ENCODE measurements at places on chromosomes 11 and 22.

DNA sequence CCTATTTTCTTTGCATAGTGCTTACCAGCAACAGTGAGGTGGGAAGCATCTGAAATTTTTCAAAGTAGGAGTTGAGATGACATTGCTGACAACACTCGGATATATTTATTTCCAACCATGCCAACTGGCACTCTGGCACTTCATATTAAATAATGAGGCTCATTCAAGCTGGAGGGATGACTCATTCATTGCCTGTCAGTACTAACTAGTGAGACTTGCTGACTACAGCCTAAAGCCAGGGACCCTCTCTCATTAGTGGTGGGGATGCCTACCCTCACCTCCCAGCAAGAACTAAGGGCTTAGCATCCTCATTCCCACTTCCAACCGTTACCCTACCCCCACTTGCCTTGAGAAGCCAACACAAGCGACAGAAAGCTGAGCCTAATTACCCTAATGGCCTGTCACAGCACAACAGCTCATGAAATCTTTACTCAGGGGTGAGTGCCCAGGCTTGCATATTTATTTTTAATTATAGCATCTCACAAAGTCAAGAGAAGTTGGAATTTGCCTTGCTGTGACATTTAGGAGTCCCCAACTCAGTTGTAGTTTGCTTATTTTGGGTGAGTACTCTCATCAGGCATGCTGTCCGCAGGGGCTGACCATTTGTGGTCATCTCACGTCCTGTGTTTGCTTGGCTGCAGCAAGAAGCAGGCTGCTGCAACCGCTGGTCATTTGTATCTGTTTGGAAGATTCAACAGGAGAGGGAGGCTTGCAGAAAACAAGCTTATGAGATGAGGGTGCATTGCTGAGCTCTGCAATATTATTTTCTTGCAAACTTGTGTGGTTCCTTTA is 181.6 kb upstream of the POU2AF2 start:
- no peak for DNase-seq
- no peaks in the 10 kb centered on the region for H3K36me3 ChIP-seq
- H3K4me3 ChIP-seq: no peak overlapping the region

GRCh38 chr11:15780382-15780781 is 576.0 kb downstream of the SOX6 start:
- H3K4me1 ChIP-seq: no peaks in the 10 kb centered on the region
- no peaks in the 10 kb centered on the region for H3K36me3 ChIP-seq
- no peak overlapping the region for H3K27ac ChIP-seq
- no peak for DNase-seq

- H3K36me3 ChIP-seq: no peaks in the 10 kb centered on the region
- H3K4me1 ChIP-seq: no peaks in the 10 kb centered on the region
- no peaks in the 10 kb centered on the region for H3K27me3 ChIP-seq
- DNase-seq: no peak
These were observed 27.8 kb upstream of the CCDC134 start for GRCh38 chr22:41772645-41773044.

DNA sequence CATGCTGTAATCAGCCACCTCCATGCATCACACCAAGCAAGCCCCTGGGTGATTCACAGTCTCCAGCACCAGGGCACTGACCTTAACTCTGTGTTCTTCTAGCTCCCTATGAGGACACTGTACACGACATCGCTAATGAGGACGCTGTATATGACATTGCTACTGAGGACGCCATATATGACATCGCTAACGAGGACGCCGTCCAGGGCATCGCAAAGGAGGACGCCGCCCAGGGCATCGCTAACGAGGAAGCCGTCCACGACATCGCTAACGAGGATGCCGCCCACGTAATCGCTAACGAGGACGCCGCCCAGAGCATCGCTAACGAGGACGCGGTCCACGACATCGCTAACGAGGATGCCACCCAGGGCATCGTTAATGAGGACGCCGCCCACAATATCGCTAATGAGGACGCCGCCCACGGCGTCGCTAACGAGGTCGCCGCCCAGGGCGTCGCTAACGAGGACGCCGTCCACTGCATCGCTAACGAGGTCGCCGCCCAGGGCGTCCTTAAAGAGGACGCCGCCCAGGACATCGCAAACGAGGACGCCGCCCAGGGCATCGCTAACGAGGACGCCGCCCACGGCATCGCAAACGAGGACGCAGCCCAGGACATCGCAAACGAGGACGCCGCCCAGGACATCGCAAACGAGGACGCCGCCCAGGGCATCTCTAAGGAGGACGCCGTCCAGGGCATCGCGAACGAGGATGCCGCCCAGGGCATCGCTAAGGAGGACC is 34.5 kb upstream of the DGCR6L start:
- H3K4me3 ChIP-seq: no peak overlapping the region
- no peak overlapping the region for H3K27ac ChIP-seq
- H3K36me3 ChIP-seq: no peaks in the 10 kb centered on the region
- no peaks in the 10 kb centered on the region for H3K4me1 ChIP-seq
- DNase-seq: no peak
